ENCODE measurements at places on chromosomes 2 and 18.

DNA sequence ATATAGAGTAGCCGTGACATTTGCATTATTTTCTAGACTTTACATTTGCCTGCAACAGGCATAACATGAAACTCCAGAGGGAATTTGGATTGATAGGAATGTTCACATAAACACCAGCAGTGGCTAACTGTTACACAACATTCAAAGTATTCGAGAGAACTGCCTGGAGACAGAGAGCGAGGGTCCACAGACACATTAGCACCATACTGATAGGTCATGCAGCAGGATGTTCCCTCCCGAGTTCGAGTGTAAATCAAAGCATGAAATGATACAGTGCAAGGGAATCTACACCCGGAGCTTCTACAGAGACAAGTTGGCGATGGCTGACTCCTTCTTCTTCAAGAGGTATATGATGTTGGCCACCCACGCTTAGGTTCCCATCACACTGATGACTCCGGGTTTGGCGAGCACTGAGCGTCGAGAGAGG, 89.5 kb downstream of the COL6A3 start:
- DNase-seq: no peak

DNA sequence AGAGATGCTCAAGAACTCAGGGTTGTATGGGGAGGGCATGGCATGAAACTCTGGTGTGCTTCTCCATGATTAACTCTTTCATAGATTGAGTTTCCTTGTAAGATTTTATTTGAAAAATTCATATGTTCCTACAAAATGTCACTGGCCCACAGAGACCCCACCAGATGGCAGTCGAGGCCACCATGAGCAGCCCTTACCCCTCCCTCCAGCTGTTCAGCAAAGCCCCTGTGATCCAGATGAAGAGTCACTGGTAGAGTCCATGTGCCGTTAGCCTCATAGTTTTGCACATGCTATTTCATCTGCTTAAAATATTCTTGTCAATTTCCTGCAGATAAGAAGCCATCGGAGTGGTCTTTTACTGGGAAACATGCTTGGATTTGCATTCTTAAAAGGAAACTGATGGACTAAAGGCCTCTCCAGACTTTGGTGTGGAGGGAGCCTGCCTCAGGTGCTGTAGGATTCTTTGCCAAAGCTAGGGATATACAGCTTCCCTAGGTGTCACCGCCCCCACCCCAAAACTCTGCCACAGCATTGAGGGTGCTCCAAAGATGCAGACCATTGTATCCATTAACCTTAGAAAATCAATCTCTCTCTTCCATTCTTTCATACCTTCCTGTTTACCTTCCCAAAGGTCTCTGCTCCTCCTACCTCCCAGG, 18.8 kb downstream of the ZNF385B start:
- DNase-seq: no peak

GRCh38 chr2:80291656-80292055, 12.9 kb downstream of the LRRTM1 start:
- DNase-seq: no peak

DNA sequence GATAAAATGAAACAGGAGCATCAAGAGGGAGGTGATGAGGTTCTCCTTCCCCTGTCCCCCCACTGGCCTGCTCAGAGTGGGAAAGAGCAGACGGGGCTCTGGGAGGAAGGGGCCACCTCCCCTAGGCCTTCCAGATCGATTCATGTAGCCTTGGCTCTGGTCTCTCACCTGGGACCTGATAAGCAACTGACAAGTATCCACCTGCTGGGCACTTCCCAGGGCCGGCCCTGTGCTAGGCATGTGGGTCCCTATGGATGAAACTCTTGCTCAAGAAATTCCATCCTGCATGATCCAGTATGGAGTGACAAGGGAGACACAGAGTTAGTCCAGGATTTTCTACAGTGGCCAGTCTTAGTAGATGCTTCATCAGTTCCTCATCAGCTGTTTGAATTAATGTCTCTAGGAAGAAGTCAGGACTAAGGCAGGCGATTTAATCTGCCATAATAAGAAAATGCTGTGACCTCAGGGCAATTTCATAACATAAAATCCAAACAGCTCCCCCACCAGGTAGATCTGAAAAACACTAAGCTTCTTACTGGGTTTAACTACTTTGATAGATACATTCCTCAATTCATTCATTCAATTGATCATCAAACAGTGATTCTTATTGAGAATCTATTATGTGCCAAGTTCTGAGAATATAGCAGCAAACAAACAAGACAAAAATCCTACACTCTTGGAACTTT, 44.7 kb upstream of the ZFP36L2 start:
- no peak for DNase-seq

DNA sequence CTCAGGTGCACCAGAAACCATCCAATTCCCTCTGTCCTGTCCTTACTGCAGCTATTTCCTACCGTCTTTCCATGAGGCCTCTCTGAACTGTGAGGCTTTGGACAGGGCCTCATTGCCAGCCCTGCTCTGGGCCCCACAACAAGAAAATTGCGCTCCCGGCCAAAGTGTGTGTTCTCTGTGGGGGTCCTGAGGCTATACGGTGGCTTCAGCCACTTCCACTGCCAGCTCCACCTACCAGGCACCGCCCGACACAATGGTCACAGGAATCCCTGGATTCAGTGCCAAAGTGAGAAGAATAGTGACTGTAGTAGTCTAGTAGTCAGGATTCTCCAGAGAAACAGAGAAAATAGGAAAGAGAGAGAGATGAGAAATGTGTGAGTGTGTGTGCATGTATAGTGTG, 140.2 kb downstream of the IRS1 start:
- DNase-seq: no peak

GRCh38 chr2:66840321-66841002, 405.5 kb downstream of the MEIS1 start:
- DNase-seq: no peak

Data from stimulated activated CD8-positive, alpha-beta memory T cell treated with anti-CD3 and anti-CD28 coated beads, Interleukin-15, amount 100 ng/mL, for 48 hours (primary cell).